Activated CD4-positive, alpha-beta T cell treated with anti-CD3 and anti-CD28 coated beads, Interleukin-2, amount 10 ng/mL, durations not matched to agents 24 days and 14 days (primary cell): ENCODE measurements at places on chromosomes 5 and 9. TPM values are rescaled to one million over a fixed set of nuclear protein-coding genes. Genes with fewer than 3 reads are reported as not detected.

Gene LEAP2
- total RNA-seq: 4.7 and 6.0 TPM in 2 replicates

Gene DMAC1
- 44.2 and 51.6 TPM in 2 replicates for total RNA-seq

Gene PRRX2
- 3.4 and 3.8 TPM in 2 replicates for total RNA-seq

Gene PCDHB8
- total RNA-seq: not detected in 2 replicates

Gene IL5
- 7.0 and 7.1 TPM in 2 replicates for total RNA-seq

Gene CDH10
- total RNA-seq: not detected in 2 replicates

Gene FST
- 0.33 and 0.75 TPM in 2 replicates for total RNA-seq

Gene EGR1
- 53.4 and 54.6 TPM in 2 replicates for total RNA-seq

Gene PTPRD
- total RNA-seq: not detected in 2 replicates

Gene SPINK13
- not detected in 2 replicates for total RNA-seq

Gene PPP2R2B
- total RNA-seq: 0.12 TPM in 1 of 2 replicates, not detected in the other

Gene SLC6A18
- not detected in 2 replicates for total RNA-seq

Gene KCNIP1
- total RNA-seq: not detected in 2 replicates

Gene OR1N1
- not detected in 2 replicates for total RNA-seq

Gene VDAC1
- 508 and 515 TPM in 2 replicates for total RNA-seq

Gene LCN15
- total RNA-seq: not detected in 2 replicates
